ENCODE measurements at places on chromosomes 11 and 22. TPM values are rescaled to one million over a fixed set of nuclear protein-coding genes. Genes with fewer than 3 reads are reported as not detected.
A peak's percentile ranks its signal among the peaks of the same experiment; 100 is the strongest.

- no peak for DNase-seq
Observed at GRCh38 chr11:91664521-91664920, 560.1 kb upstream of the FAT3 start.

- no peak for DNase-seq
Observed at GRCh38 chr11:120385655-120386054, 49.4 kb downstream of the ARHGEF12 start.

Gene YAP1
- total RNA-seq = 83.5 TPM

- no peak for DNase-seq
Observed at GRCh38 chr22:36021606-36022153, 6.9 kb downstream of the RBFOX2 start.

GRCh38 chr11:69053169-69053477, 4.4 kb downstream of the TPCN2 start:
- no peak for DNase-seq

- peak; percentile 12 for DNase-seq
Observed at GRCh38 chr11:3182462-3182852, 17.3 kb upstream of the OSBPL5 start.

GRCh38 chr11:8206251-8207079, 37.6 kb upstream of the RIC3 start:
- peak; percentile 47 for DNase-seq

DNA sequence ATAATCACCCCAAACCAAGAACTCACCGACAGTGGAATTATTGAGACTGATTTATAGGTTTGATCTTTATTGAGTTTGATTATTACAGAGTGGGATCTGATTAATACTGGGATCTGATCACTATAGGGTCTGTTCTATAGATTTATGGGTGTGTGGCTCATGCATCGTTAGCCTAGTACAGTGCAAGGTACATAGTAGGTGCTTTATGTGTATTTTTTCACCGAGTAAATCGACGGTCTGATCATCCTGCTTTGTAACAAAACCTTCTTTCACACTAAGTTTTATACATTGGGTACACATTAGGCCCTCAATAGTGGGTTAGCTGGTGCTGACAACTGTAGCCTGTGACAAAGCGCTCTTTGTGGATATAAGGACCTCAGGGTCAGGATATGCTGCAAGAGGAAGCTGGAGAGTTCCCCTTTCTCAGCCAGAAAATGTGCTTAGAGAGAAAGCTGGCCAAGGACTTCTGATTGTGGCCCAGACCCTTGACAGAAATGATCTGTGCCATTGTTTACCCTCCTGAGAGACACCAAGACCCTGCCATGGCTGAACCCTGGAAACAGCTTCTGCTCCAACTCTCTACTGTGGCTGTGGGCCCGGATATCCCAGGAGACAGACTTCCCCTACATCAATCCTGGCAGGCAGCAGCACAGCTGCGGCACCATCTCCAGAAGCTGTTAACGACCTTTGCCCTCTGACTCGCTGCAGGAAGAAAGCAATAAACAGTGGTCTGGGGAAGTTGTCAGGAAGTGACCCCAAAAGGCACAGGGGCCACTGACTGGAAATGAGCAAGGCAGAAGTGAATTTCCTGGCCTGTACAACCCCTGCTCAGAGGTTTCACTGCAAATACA, 16.1 kb upstream of the TPP1 start:
- peak; percentile 77 for DNase-seq

DNA sequence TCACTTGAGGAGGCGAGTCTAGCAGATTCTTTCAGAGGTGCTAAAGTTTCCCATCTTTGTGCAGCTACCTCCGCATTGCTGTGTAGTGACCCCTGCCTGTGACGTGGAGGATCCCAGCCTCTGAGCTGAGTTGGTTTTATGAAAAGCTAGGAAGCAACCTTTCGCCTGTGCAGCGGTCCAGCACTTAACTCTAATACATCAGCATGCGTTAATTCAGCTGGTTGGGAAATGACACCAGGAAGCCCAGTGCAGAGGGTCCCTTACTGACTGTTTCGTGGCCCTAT, 8.9 kb upstream of the SAMM50 start:
- DNase-seq = no peak

DNA sequence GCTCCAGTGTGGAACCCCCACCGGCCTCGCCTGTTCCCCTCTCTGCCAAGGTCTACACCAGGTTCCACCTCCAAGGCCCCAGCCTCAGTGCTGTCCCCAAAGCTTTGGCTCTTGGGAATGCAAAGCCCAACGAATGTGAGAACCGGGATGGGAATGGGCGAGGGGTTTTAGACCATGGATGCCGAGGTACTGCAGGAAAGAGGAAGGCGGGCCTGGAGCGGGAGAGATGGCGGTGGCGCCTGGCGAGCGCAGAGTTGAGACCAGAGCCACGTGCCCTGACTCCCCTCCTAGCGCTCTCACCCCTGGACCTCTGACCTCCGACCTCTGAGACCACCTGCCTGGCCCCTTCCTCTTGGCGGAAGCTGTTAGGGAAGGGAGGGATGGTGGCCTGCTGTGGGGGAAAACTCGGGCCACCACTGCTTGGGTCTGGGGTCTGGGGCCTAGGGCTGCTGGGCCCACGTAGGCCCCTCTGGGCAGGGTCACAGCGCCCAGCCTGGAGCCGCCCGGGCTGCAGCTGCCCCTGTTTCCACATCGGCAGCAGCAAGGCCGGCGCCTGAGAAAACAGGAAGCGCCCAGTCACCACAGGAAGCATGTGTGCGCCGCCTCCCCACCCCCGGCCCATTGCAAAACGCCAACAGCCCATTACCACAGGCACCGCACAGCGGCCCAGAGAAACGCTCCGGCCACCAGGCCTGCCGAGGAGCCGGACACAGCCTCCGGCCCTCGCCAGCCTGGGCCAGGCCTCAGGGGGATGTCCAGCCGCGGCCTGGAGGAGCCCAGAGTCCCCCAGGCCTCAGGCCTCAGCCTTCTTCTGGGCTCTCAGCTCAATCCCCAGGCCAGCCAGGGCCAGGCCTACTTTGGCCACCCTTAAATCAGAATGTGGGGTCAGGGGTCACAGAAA, 13.8 kb upstream of the SLC39A13 start:
- peak; percentile 73 for DNase-seq

DNA sequence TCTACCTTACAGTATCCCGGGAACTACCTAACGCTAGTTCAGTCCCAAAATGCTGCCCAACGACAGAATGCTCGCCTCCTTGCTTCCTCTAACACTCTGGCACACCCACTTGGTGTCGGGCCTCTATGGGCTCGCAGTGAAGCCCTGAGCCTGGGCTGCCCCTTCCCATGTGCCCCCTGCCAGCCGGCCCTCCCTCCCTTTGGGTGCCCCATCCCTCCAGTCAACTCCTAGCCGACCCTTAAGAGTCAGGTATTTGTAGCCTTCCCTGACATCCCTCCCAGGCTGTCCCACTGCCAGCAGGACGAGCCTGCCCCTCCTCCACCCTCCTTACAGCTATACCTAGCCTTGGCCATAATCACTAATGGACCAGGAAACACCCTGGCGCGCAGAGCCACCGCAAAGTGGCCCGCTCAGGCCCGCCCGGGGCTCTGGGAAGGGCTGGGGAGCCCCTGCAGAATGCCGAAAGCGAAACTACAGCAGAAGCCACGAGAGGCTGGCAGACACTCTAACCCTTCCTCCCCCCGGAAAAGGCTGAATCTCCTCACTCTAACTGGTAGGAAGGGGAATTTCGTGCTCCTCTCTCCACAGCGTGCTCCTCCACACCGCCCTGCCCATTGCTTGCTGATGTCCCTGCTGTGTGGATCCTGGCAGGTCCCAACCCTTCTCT, 8.2 kb downstream of the CBX7 start:
- peak; percentile 52 for DNase-seq

- DNase-seq = no peak
Observed at GRCh38 chr11:2366733-2367132, 10.4 kb upstream of the CD81 start.

Gene PIWIL4
- 1.7 TPM for total RNA-seq

DNA sequence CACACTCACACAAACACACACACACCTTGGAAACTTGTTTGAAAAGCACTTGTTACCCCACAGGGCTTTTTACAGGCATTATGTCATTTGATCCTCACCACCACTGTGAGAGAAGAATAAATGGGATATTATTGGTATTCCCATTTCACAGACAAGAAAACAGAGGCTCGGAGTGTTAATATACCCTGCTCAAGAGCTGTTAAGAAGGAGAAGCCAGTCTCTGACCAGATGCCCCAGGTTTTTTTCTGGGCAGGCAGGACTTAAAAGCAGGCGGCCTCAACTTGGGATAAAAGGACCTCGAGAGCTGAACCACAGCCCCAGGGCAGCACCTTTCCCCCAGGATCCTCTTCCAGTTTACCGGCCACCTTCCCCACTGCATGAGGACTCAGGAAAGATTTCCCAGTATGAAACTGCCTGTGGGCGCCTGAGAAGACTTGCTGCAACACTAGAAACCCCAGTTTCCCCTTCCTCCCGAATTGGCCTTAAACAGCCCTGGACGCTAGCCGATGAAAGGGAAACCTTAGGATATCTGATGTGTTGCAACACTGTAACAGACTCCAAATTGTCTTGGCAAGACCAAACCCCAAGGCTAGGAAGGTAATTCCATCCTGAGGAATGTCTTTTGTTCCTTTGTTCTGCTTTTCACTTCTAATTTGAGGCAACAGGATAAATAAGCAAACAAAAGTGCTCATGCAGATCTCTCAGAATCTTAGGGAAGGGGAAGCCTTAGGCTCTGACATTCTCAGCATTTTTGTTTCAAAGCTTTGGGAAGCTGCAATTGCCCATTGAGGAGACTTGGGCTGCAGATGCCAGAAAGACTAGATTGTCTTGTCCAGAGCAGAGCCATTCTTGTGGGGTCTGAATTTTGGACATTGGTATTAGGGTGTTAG, 173.5 kb downstream of the TRIM29 start:
- no peak for DNase-seq

Gene MIAT
- total RNA-seq = 0.75 TPM

- DNase-seq = no peak
Observed at GRCh38 chr11:46705070-46705688, 4.3 kb downstream of the ZNF408 start.

Gene SAA4
- total RNA-seq = not detected

DNA sequence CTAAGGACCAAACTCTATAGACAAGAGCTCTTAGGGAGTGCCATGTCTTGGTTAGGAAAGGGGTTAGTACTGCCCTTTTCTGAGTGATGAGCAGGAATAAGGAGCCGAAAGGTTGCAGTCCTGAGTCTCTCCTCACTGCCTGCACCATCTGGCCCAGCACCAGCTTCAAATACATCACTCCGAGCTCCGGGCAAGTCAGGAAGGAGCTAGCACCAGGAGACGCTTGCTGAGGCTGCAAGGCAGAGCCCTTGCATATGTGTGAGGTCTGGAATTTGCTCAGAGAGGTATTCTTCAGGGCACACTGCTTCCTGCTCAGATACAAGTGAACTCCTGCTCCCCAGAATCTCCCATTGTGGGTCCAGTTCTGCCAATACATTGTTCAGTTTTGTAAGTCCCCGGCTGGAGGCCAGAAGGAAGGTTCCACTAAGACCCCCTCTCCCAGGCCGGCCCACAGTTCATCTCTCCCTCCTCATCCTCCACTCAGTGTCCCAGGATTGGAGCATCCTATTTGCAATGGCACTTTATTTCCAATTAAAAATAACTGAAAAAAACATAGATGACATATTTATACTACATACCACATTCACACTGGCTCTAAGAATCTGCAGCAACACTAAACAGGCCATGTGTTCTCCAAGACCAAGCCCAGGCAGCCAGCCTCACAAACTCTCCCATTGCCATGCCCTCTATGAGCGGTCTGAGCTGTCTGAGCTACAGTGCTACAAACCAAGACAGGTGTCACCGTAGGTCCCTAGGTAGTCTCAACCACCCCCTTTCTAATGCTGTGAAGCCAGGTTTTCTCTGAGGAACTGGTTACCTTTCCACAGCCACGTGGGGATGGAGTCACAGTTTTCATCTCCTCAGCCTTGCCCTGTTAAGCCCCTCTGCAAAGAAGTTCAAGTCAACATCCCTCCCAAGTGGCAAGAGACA, 55.1 kb upstream of the SPATA19 start:
- no peak for DNase-seq

Gene CCDC90B
- total RNA-seq = 31.1 TPM

Gene PLAAT3
- total RNA-seq = 121 TPM

GRCh38 chr11:67700548-67701262, 26.3 kb upstream of the ALDH3B2 start:
- DNase-seq = no peak

DNA sequence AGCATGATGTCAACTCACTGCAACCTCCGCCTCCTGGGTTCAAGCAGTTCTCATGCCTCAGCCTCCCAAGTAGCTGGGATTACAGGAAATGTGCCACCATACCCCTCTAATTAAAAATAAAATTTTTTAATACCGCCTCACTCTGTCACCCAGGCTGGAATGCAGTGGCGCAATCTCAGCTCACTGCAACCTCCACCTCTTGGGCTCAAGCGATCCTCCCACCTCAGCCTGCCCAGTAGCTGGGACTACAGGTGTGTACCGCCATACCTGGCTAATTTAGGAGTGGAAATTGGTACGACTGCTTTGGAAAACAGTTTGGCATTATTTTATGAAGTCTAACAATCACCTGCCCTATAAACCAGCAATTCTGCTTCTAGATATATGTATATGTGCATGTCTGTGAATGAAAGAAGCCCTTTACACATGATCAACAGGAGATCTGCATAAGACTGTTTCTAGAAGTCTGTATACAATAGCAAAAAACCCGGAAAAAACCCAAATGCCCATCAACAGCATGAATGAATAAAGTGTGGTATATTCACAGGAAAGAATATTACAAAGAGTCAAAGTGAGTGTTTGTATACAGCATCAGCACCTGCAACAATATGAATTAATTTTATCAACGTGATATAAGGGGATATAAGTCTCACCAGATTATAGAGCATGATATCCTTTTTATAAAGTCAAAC, 16.0 kb downstream of the SLC35F2 start:
- no peak for DNase-seq

DNA sequence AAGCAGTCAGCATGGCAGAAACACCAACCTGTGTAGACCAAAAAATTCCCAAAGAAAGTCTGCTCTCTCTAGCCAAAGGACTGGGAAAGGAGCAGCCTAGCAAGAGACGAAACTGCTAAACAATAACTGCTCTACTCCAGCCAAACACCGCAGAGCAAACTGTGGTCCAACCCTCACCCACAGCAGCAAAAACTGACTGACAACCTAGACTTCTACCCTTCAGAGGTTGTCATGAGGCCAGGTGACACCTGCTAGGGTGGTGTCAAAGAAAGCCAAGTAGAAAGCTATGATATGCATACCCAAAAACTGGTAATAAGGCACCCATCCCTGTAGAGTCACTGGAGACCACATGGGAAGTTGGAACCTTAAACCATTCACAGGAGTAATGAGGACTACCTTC, 11.8 kb downstream of the GAB2 start:
- no peak for DNase-seq

Gene DDIAS
- total RNA-seq = 3.5 TPM

- no peak for DNase-seq
Observed at GRCh38 chr11:129658526-129658867, 157.2 kb upstream of the TMEM45B start.

GRCh38 chr11:63918507-63919191, 1.7 kb upstream of the RCOR2 start:
- DNase-seq = no peak

Gene SEC14L2
- 0.81 TPM for total RNA-seq

Measured in heart left ventricle (tissue), 16 donors.